ENCODE measurements at places on chromosomes 7 and 10.

DNA sequence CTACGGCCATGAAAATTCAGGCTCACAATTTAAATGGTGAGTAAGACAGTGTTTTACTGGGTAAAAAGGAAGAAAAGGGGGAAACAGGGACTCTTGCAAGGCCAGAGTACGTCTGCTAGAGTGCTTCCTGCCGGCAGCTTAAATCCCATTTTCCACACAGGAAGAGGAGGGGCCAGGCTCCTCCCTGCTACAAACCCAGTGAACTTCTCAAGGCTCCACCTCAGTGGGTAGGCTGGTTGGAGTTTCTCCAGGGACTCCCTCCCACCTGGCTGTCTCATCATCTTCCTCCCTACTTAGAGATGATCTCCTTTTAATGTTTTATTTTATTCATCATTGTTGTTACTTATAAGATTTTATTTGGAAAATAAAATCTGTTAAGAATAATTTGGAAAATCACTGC lies 62.6 kb upstream of the SEMA3C start:
- DNase-seq: no peak

DNA sequence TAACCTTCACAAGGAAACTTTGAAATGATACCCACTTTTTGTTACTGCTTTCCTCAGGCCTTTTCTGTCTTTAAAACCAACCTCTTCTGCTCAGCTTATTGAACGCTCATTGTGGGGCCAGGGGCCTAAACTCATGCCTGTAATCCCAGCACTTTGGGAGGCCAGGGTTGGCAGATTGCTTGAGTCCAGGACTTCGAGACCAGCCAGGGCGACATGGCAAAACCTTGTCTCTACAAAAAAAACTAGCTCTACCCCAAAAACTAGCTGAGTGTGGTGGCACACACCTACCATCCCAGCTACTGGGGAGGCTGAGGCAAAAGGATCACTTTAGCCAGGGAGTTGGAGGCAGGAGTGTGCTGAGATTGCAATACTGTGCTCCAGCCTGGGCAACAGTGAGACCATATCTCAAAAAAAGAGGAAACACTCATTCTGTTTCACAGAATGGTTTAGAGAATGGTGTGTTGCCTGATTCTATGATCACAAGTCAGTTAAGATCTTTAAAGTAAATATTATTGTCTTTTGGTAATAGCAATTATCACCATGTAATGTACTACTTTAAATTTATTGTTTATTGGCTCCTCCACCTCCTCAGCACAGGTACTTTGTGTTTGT lies 51.1 kb downstream of the KCTD7 start:
- DNase-seq: no peak

DNA sequence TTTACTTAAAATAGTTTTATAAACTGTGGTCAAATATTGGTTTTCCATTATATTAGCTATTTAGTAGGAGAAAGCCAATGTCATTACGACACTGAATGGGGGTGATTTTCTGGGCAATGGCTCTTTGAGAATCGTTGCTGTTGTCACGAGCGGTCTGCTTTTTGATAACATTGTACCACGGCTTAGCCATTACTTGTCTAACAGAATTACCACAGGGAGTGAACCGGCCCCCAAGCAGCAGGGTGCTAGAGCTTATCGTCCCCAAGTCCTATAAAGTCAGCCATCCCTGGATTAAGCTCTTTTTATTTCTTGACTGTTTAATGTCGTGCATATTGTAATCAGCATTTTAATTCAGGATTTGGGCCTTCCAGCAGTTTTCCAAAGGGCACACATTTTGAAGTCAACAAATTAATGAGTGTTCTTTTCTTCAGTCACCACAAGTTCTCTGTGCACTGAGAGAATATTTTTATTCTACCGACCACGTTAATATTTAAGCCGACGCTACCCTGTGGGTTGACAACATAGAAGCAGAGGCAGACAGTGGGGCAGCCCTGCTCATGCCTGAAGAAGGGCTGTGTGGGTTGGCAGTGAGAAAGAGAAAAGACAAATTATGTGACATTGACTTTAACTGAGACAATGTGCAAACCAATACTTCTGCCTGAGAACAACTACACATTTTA lies 125.8 kb downstream of the ICA1 start:
- no peak for DNase-seq

DNA sequence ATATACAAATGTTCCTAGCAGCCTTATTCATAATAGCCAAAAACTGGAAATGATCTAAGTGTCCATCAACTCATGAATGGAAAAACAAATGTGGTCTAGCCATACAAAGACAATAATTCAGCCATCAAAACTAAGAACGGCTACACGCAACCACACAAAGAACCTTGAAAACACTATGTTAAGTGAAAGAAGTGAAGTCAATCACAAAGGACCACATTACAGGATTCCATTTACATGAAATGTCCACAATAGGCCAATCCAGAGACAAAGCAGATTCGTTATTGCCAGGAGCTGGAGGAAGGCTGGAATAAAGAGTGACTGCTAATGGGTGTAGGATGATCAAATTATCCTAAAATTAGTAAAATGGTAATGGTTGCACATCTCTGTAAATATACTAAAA lies 21.1 kb downstream of the MKRN1 start:
- DNase-seq: no peak

- DNase-seq: no peak
Measured at GRCh38 chr10:129030996-129031843, 435.8 kb upstream of the MGMT start.

All from NCI-H1092 (cell line).